Frontal cortex (tissue), 4 donors: ENCODE measurements at places on chromosomes 11 and 22.
A peak's percentile ranks its signal among the peaks of the same experiment; 100 is the strongest.

GRCh38 chr11:118059246-118059940 is 17.5 kb upstream of the TMPRSS4 start:
- DNase-seq, result no peak

DNA sequence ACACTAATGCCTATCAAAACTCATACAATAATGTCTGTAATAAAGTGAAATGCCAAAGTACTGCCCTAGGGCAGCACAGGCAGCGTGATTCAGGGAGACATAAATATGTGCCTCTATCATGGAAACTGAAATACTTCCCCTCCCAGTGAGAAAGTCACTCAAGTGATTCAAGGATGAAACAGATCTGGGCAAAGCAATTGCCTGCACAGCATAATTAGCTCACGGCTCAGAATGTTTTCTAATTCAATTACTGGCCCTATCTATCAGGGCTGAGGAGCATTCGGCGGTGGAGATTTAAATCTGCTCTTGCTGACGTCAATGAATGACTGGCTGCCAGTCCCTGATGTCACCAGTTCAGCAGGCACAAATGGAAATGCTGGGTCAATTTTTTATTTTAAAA is 27.7 kb upstream of the PPP2R1B start:
- no peak for DNase-seq

- DNase-seq, result no peak
Measured at GRCh38 chr11:96241331-96241841, 101.6 kb downstream of the MAML2 start.

DNA sequence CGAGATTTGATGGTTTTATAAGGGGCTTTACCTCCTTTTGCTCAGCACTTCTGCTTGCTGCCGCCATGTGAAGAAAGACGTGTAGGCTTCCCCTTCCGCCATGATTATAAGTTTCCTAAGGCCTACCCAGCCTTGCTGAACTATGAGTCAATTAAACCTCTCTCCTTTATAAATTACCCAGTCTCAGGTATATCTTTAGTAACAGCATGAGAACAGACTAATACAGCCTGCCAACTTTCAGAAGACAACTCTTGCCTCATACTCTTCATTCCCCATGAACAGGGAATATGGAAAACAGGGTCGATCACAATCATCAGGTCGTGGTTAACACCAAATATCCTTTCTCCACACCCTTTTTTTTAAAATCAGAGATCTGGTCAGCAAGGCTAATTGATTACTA is 83.0 kb downstream of the MPPED2 start:
- no peak for DNase-seq

DNA sequence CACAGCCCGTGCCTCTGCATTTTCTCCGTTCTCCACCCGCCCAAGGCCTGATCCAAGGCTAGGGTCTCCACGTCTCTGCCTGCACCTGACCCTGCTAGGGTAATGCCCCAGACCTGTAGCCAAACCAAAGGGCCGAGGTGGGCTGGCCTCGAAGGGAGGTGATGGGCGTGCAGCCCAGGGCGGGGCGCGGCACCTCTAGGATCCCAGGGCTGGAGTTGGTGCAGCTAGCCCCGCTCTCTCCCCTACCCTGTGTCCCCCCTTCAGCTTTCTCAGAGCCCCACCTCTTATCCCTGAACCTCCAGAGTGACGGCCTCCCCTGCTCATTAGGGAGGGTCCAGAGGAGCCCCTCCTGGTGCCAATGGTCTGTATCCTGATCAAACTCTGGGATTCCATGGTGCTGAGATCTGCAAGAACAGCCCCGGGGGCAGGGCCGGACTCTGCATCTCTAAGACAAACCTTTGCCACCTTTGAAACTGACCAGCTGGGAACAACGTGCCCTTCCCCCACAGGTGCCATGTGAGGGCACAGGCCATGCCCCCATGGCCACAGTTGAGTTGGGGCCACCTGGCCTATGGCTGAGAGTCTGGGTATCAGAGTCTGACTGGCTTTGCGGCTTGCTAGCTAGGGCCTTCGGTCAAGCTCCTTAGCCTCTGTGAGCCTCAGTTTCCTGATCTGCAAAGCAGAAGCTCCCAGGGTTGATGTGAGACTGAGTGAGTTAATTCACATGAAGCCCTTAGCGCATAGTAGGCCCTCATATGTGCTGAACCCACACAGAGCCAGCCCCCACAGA is 23.1 kb upstream of the CBX7 start:
- DNase-seq, result no peak

- no peak for DNase-seq
Measured at GRCh38 chr22:36326178-36327161, 61.3 kb downstream of the MYH9 start.

DNA sequence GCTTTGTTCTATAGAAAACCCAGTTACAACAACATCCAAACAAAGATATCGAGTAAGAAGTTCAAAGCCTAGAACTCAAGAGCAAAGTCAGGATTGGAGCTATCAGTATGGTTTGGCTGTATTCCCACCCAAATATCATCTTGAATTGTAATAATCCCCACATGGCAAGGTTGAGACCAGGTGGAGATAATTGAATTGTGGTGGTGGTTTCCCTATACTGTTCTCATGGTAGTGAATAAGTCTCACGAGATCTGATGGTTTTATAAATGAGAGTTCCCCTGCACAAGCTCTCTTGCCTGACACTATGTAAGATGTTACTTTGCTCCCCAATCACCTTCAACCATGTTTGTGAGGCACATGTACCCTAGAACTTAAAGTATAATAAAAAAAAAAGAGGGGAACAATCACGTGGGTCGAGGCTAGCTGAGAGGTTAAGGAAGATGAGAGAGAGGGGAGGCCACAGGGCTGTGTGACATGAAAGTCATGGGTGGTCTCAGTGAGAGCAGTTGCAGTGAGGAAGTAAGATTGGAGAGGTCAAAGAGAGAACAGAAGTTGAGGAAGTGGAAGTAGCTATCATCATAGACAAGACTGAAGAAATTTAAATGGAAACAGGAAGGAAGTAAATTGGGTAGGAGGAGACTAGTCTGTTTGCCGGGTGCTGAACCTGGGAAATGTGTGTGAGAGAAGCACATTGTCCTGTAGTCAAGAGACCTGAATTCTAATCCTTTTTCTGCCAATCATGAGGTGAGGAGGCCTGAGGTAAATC is 80.1 kb upstream of the CD44 start:
- DNase-seq, result no peak

- DNase-seq, result no peak
Measured at GRCh38 chr22:47995264-47995627, 1232.8 kb downstream of the TBC1D22A start.

- no peak for DNase-seq
Measured at GRCh38 chr11:133024301-133024700, 508.0 kb downstream of the OPCML start.

DNA sequence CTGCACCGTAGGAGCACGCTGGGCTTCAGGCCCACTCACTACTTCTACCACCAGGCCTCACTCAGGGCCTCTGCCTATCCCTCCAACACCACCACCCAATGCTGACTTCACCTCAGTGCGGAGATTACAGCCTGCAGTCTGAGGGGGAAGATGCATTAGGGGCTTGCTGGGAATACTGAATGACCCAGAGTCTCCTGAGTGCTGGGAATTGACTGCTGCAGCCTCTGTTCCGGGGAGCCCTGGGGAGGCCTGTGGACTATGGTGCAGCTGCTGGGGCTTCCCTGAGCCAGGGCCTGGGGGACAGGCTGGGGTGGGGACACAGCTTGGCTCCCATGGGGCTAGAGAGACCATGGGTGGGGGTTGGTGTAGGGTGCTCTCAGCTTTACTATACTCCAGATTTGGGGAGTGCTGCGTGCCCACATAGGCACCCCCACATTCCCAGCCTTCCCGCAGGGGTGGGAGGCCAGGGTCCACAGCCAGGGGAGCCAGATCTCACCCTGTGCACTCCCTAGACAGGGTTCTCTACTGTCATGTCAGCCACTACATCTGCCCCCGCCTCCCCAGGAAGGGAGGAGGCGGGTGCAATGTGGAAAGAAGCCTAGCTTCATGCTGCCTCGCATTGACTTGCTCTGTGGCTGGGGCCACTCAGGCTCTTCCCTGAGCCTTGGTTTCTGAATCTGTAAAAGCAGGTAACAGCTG is 44.4 kb downstream of the GDPD5 start:
- no peak for DNase-seq

GRCh38 chr11:76838678-76839068 is 22.0 kb upstream of the ACER3 start:
- DNase-seq, result no peak

GRCh38 chr11:44404736-44405395 is 94.9 kb upstream of the ALX4 start:
- no peak for DNase-seq

GRCh38 chr11:64672875-64673274 is 50.1 kb downstream of the NRXN2 start:
- no peak for DNase-seq

DNA sequence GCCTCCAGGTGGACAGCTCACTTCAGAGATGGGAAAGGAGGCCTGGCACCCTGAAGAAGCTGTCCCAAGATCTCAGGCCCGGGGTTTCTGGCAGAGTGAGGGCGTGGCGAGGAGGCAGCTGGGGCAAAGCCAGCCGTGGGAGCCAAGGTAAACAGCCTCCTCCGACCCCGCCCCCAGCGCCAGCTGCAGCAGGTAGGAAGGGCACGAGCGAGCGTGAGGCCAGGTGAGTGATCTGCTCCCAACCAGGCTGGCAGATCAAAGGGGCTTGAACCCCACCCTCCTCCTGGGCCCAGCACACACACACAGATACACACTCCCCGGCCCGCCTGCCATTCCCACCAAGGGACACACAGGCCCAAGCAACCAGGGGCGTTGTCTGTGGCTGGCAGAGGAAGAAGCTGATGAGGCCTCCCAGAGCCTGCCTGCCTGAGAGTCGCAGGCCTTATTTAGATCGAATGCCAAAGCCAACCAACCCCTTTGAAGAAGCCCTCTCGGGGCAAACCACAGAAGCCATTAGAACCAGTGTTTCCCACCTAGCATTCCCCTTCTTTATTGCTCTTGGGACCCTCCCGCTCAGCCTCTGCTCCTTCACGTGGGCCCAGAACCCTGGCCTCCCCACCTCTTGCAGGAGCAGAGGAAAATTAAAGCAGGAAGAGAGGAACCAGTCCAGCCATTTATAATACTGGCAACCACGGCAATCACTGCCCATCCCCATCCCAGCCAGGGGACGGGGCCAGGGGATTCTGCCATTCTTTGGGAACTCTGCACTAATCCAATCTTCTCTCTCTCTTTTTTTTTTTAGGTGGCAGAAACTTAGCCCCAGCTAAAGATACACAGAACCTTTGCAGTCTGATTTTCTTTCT is 5.0 kb downstream of the PDGFB start:
- DNase-seq, result no peak

DNA sequence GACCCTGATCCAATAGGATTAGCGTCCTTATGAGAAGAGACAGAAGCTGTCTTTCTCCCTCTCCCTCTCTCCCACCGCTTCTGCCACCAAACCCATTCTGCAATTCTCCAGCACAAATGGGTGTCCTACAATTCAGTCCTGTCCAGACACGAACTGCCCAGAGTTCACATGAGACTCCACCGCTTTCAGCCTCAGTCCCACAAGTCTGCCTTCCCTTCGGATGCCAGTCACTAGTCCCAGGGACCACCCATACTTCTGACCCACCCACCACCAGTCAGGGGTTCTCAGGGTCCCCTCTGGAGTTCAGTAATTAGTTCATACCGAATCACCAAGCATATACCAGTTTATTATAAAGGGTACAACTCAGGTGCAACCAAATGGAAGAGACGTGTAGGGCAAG is 73.6 kb downstream of the TRIM29 start:
- DNase-seq, result no peak

- DNase-seq, result no peak
Measured at GRCh38 chr22:46139895-46140350, 10.4 kb upstream of the PPARA start.

GRCh38 chr11:60953781-60954180 is 1.8 kb upstream of the SLC15A3 start:
- no peak for DNase-seq

DNA sequence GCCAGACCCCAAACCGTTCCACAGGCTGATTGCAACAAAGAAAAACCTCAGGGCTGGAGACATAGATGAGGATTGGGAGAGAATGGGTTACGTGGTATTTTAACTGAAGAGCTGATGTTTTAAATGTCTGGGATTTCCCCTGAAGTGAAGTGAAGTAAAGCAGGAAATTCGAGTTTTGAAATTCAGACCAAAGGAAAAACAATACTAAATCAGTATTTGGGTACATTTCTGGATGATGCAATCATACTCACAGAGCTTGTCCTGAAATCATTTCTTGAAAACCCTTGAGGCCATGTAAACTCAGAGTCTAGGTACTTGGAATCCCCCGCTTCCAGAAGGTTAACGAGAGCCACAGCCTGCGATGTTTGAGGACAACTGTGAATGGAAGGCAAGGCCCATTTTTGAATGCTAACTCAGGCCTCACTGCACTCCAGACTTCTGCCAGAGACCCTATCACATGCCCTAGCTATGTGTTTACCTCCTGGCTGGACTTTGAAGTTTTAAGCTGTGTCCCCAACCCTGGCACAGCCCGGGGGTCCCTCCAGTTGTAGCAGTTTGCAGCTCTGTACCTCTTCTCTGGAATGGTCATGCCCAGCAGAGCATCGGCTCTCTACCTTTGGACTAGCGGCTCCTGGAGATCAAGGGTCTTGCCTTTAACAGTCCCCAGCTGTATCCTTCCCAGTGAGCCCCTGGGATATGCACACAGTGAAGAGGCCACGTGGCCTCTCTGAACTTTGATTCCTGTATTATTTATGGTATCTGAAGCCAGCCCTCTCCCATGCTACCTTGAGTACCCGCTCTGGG is 5.4 kb upstream of the FTH1 start:
- DNase-seq, result no peak

DNA sequence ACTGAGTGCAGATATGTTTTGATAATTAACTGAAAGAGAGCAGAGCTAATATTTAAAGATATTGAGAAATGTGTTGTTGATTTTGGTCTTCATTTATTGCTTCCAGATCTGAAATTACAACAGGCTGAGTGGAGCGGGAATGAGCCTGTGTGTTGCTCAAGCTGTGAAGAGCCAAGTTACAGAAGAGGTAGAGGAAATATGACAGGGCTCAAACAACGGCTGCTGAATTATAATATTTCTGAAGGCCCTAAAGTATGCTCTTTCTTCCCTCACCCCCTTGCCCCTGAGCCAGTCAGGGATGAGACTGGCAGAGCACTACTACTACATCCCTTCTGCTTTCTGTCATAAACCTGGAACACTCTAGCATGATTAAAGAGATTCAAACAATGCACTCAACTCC is 115.6 kb downstream of the FANCF start:
- no peak for DNase-seq

DNA sequence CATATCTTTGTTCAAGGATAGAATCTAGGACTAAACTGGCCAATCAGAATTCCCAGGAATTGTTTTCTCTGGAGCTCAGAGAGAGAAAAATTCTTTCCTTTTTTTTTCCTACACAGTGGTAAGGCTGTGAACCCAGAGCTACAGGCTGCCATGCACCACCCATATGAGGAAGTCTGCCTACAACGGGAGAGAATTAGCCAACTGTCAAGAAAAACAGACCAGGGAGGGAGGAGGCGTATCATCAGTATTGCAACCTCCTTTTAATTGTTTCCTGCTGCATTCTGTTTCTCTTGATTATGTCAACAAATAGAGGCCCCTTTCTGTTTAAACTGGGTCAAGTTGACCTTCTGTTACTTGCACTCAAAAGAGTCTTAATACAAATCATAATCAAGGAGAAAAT is 176.5 kb upstream of the UBASH3B start:
- DNase-seq, result no peak

DNA sequence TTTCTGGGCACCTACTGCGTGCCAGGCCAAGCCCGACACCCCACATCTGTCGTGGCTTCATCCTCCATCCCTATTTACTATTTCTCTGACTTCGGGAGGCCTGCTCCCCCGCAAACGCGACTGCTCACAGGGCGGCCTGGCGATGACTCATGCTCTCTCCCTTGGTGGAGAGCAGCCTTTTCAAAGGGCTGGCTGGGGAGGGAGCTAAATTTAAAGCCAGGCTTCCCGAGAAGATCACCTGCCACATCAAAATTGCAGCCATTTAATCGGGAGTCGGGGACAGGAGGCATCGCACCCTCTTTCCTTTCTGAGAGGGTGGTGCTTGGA is 24.9 kb upstream of the SHISAL1 start:
- DNase-seq, result peak; percentile 53
